Activated CD4-positive, alpha-beta T cell treated with anti-CD3 and anti-CD28 coated beads for 48 hours (primary cell): ENCODE measurements at places on chromosomes 1 and 21.

DNA sequence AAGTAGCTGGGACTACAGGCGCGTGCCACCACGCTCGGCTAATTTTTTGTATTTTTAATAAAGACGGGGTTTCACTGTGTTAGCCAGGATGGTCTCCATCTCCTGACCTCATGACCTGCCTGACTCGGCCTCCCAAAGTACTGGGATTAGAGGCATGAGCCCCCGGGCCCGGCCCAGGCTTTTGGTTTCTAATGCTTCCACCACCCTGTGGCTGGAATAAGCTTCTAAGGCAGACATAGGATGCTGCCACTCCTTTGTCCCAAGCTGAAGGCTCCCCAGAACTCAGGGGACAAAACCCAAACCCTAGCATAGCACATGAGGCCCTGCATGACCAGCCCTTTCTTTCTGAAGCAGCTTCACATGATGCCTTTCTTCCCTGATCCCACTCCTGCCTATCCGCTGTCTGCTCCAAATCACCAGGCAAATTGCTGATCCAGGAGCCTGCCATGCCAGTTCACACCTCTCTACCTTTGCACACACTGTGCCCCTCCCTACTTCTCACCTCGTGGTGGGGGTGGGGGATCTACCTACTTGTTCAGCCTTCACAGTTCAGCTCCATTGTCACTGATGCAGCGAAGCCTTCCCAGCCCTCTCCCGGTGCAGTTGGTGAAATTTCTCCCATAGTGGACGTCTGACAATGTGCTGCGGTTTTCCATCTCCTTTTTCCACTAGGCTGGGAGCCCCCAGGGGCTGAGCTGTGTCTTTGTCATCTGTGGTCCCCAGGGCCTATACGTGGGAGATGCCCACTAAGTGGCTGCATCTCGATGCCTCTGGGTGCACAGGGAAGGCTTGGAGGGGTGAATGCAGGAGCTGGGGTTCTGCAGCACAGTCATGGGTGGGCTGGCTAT lies 6.9 kb downstream of the PTPRU start:
- no peak for DNase-seq

GRCh38 chr1:70090141-70090540 lies 115.2 kb downstream of the LRRC40 start:
- DNase-seq, result no peak

DNA sequence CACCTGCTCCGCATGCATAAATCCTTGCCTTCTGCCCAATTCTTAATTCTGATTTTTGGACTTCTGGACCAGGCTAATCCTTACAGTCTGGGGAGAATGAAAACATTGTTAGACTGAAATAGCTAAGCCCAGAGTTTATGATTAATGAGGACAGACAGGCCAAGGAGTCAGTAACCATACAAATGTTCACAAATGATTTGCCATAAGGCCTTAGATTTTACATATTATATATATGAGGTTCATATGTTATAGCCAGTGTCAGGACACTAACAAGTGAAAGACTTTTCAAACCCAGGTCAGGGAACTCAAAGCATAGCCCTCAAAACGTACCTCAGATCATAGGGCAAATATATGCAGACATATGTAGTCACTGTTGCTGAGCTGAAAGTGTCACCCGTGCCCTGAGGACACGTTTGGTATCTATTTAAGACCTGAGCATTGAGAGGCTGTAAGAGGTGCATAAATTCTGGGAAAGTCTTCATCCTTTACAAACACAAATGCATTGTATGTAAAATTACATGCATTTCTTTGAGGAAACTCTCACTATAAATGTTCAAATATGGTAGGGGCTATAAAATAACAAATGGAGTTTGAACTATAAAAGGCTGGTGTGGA lies 45.3 kb upstream of the FBXO28 start:
- DNase-seq, result no peak

- peak; percentile 65 for DNase-seq
Observed at GRCh38 chr1:101112051-101112780, 86.6 kb upstream of the DPH5 start.

- no peak for DNase-seq
Observed at GRCh38 chr1:226428791-226429461, 21.0 kb upstream of the PARP1 start.

GRCh38 chr1:231493421-231494185 lies 34.9 kb upstream of the TSNAX start:
- DNase-seq, result no peak

DNA sequence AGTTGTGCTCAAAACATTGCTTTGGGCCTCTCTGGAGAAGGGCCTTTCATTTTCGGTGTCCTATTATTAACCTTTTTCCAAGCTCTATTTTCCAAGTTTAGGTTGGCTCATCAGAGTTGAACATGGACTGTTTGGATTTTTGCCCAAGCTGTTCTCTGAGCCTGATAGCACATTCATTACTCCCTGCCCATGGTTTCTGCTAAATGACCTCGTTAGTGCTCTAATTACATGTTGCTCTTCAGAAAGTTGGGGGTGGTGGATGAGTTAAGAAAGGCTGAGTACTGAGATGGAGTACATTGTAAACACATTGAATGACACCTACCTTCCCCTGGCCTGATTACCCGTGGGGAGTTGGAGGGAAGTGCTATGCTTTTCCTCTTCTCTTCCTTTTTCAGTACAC lies 38.9 kb downstream of the LMO4 start:
- DNase-seq, result no peak

- DNase-seq, result no peak
Observed at GRCh38 chr1:84780000-84780716, 89.9 kb upstream of the SSX2IP start.

GRCh38 chr1:201649761-201650622 lies 111.1 kb downstream of the NAV1 start:
- no peak for DNase-seq

DNA sequence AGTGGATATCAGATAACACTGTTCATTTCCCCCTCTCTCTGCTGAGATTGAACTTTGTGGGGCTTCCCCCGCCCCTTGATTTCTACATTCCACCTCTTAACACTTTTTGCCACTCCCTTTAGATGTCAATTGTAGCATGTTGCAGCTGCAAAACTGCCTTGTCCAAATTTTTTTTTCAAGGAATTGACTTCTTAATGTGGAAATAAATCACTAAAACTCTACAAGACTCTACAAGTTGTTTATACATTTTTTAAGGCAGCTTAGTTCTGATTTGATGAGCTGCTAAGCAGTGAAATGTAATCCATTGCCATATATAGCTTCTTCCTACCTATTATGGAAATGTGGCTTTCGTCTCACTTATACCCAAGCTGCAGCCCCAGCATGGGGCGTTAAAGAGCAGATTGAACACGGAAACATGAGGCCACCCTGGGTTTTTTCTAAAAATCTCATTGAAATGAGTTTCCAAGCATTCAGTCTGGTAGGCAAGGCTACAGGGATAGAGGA lies 132.2 kb downstream of the SYT2 start:
- DNase-seq, result no peak

DNA sequence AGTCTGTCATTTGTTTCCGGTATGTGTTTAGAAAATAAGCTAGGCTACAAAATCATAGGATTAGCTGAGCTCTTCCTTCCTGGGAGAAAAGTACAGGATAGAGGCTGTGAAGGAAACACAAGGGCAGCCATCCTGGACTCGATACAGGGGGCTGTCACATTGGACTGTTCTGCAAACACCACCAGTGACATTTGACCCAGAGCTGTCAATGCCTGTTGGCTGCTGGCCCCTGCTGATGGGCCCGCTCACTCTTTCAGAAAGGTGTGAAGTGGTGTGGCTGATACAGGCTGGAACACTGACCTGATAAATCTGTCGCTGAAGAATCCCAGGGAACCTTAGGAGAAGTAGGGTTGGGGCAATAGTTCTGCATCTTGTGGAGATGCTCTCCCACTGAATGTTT lies 183.1 kb downstream of the RHOU start:
- no peak for DNase-seq

DNA sequence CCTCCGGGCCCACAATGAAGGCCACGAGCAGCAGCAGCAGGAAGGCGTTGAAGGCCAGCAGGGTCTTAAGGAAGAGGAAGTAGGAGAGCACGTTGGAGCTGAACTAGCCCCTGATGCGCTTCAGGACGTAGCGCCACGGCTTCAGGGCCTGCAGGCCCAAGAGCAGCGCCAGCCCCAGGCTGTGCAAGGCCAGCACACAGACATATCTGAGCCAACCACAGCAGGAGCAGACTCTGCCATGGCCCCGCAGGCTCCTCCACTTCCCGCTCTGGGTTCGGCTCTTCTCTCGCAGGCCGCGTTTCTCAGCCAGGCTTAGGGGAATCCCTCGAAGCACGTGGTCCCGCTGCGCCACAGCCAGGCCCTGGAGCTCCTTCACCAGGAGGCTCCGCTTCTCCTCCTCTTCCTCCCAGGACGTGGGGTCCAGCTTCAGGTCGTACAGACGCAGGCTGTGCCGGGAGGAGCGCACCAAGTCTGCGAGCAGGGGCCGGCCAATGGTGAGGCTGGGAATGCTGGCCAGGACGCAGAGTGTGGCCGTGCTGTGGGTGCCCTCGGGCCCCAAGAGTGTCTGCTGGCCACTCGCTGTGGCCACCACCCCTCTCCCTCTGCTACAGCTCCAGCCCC lies 41.7 kb downstream of the ZNF691 start:
- no peak for DNase-seq

DNA sequence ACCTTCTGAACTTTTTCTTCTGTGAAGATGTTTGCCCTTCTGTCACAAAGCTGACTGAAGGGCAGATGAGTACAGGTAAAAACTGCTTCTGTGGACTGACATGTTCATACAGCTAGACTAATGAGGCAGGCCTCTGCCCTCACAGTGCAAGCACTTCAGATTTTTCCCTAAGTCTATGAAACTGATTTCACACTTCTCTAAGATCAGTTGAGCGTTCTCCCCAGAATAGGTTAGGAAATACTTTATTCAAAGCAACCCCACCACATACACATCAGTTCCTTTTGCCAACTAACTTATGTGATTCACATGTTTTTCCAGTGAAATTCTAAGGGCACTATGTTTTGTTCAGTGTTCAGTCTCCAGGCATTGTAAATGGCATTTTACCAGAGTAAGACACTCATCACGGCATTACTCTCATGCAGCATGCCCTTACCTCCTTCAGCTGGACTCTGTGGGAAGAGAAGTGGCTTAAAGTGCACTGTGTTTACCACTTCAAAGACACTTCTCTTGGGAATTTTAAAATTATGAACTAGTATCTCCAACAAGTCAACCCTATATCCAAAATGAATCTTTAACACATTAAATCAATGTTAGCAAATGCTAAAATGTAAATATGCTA lies 5.4 kb upstream of the PSMG1 start:
- no peak for DNase-seq

DNA sequence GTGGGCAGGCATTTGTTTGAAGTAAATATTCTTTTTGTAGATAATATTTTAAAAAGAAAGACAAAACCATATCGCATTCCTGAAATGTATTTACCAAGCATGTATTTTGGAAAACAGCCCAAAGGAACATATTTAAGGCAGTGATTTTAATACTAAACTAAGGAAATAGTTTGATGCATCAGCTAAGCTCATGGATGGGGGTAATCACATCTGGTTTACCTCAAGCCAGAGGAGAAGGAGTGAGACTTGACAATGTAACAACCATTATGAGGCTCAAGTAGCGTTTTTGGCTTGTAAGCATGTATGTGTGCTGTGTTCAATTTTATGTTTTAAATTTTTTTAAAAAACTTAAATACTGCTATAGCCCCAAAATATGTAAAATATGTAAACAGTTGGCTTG lies 390.5 kb downstream of the DISC1 start:
- DNase-seq, result no peak

DNA sequence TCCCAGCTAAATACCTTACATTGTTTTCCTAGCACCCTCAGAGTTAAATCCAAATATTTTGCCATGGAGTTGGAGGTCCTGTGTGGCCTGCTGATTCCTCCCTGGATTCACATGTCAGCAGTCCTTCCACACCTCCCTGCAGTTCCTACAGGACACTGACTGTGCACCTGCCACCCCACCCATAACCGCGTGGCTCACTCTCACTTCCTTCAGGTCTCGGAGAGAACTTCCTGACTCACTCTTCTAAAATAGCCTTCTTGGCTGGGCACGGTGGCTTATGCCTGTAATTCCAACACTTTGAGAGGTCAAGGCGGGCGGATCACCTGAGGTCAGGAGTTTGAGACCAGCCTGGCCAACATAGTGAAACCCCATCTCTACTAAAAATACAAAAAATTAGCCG lies 8.4 kb upstream of the CAMTA1 start:
- no peak for DNase-seq

DNA sequence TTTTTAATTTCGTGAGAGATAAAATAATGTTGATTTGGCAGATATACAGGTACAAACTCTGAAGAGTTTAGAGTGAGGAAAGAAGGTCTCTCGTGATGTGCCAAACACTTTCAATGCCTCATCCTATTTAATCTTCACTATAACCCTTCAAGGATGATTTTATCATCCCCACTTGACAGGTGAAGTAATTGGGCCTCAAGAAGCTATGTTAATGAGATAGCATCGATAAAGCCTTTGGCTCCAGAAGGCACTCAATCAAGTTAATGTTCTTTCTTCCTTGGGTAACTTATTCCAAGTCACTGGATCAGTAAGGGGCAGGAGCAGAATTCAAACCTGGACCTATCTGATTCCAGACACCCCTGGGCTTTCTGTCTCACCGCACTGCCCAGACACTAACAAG lies 7.2 kb downstream of the LMOD1 start:
- DNase-seq, result no peak

DNA sequence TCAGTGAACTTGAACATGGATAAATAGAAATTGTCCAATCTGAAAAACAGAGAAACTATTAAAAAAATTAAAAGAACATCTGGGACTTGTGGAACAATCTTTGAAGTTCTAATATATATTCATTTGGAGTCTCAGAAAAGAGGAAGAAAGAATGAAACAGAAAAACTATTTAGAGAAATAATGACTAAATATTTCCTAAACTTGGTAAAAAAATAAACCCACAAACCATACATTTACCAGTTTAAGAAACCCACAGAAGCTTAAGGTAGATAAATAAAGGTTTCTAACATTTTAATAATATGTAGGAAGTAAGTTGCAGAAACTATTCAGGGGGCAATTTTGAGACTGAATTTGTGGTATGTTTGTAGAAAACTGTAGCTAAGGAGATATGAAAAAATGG lies 437.8 kb downstream of the PTBP2 start:
- no peak for DNase-seq

- DNase-seq, result no peak
Observed at GRCh38 chr1:44613941-44614340, 60.3 kb downstream of the TMEM53 start.

DNA sequence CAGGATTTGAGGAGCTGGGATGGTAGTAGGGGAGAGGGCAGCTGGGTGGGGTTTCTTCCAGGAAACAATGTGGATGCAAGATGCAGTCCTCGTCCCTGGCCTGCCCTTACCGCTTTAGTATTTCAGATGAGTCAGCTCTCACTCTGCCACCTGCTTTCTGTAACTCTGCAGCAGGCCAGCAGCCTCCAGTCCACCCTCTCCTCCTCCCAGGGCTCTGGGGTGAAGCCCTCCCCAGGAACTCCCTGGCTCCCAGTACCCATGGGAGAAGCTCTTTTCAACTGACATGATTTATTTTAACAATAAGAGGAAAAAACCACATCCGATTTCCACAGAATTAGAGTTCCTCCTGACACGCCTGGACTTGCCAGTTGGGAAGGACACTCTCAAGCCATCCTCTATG lies 39.0 kb upstream of the IL20 start:
- no peak for DNase-seq

DNA sequence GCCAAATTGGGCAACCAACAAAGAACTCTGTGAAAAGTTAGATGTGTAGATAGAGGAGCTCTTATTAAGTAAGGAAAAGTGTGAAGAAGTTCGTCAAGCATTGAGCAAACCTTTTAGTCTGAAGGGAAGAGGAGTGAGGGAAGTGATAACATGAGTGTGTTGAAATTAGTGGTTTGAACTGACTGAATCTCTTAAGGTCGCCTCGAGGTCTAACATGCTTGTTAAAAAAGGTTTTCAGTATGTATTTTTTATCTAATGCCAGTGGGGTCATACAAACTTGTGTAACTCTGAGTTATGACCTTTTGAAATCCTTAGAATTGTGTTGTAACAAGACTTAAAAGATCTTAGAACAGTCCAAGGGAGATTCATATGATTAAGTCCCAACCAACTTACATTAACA lies 34.1 kb downstream of the SOAT1 start:
- no peak for DNase-seq
